ENCODE measurements at places on chromosomes 13 and 19. TPM values are rescaled to one million over a fixed set of nuclear protein-coding genes. Genes with fewer than 3 reads are reported as not detected.
A peak's percentile ranks its signal among the peaks of the same experiment; 100 is the strongest.

KCNJ14 gene
- 4.7 TPM for total RNA-seq

ADGRE1 gene
- not detected for total RNA-seq

P2RY11 gene
- total RNA-seq: 26.3 TPM

PTGER1 gene
- total RNA-seq: not detected

SLC25A41 gene
- not detected for total RNA-seq

GPR183 gene
- total RNA-seq: 2.3 TPM

NRTN gene
- total RNA-seq: 6.9 TPM

RXFP2 gene
- not detected for total RNA-seq

CLEC17A gene
- 0.84 TPM for total RNA-seq

APC2 gene
- 0.23 TPM for total RNA-seq

KCNN4 gene
- 35.1 TPM for total RNA-seq

CTXN1 gene
- total RNA-seq: 4.0 TPM

GRCh38 chr13:94483970-94484369 is 4.5 kb upstream of the DCT start:
- DNase-seq: no peak

DNA sequence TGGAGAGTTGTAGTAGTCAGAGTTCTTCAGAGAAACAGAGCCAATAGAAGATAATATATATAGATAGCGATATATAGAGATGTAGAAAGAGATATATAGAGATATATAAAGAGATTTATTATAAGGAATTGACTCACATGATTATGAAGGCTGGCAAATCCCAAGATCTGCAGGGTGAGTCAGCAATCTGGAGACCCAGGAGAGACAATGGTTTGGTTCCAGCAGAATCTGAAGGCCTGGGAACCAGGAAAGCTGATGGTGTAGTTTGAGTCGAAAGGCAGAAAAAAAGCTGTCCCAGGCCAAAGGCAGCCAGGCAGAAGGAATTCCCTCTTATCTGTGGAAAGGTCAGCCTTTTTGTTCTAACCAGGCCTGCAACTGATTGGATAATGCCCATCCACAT is 194.1 kb downstream of the NUFIP1 start:
- no peak for DNase-seq

GRCh38 chr19:51333836-51334460 is 8.0 kb downstream of the VSIG10L start:
- DNase-seq: no peak

GRCh38 chr19:47723581-47723940 is 10.3 kb downstream of the EHD2 start:
- peak; percentile 59 for DNase-seq

DNA sequence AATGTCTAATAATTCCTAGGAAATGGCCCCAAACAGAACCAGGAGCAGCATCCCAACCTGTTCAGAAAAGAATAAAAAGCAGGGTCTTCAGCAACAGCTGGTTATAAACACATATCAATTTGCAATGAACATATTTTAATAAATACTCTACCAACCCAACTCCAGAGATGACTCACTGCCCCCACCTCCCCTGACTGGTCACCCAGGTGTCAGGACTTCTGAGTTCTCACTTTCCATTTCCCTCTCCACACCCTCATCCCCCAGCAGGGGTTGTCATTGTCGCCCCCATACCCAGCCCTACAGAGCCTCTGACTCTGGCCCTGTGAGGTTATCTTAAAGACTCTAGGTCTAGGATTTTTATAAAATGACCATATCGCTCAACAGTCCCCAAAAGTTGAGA is 6.9 kb downstream of the SERPINE3 start:
- no peak for DNase-seq

DNA sequence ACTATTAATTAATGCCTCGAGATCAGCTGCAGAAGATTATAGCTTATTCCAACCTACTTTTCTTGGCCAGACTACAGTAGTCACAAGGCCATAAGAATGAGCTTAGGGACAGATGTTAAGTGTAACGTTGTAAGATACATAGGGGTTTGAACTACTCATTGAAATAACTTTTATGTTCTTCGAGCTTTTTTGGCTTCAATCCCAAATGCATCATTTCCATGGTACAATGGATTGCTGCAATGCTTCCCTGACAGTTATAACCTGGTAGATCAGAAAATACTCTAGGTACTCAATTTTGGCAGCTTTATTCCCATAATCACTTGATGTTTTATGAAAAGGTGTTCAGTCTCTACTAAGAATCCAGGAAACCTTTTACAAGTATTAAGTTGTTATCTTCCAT is 2216.7 kb upstream of the PCDH20 start:
- DNase-seq: no peak

DNA sequence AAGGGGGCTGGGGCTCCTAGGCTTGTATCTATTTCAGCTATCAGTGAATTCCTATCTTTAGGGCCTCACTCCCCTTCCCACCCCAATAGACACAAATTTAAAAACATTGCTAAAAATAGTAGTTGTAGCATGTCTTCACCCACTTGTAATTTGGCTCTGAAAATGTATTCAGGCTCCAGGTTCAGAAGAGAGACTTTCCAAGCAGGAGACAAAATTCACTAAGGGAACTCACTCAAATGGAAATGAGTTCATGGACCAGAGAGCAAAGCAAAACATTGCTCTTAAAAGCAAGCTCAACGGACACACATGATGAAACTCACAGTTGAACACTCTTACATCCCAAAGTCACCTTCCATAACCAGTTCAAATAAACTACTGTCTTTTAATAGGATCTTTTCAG is 36.8 kb downstream of the PHF11 start:
- no peak for DNase-seq

DNA sequence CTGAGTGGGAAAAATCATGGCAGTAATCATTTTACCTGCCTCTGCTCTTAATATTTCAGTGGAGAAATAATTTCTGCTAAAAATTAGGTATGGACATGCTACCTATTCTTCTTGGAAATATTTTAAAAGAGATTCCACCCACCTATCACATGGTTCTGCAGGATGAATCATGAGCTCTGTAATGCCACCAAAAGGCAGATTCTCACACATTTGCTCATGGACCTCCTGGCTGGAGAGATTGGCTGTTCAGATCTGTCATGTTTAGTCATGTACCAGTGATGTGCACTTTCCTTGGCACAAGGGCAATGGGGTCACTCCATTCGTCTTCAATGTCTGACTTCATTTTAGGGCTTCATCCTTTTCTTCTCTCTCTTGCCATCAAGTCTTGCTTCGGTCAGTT is 101.8 kb upstream of the MBNL2 start:
- no peak for DNase-seq

DNA sequence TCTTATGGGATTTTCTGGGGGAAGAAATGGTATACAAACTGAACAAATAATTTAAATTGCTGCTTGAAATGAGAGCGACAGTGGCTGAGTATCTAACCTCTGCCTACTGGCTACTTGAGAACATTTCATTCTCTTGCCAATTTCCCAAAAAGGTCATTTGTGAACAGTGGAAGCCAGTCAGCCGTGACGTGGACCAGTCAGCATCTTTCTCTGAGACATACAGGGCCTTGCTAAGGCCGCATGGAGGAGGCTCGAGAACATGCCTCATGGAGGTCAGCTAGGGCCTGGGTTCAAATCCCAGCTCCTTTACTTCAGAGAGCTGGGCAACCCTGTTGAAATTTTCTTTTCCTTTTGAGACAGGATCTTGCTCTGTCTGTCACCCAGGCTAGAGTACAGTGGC is 20.3 kb downstream of the ZC3H4 start:
- no peak for DNase-seq

DNA sequence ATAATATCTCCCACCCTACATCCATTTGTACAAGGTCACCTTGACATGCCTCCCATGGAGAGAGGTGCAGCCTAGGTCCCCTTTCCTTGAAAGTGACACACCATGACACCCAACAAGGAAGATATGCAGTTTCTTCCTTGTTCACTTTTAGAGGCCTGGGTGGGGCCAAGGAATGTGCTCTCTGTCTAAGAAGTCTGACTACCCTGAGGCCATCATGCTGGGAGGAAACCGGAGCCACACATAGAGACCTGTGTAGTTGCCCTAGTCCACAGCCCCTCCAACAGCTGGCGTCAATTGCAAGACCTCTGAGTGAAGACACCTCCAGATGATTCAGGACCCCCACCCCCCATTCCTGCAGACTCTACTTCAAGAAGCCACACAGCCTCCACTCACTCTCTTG is 11.0 kb downstream of the SYDE1 start:
- no peak for DNase-seq

DNA sequence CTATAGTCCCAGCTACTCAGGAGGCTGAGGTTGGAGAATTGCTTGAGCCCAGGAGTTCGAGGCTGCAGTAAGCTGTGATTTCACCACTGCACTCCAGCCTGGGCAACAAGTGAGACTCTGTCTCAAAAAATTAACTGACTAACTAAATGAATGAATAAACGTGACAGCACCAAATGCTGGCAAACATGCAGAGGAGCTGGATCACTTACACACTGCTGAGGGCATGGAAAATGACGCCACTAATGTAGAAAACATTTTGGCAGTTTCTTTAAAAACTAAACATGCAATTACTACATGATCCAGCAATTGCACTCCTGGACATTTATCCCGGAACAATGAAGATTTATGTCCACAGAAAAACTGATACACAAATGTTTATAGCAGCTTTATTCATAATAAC is 31.3 kb upstream of the GTF3A start:
- no peak for DNase-seq

DNA sequence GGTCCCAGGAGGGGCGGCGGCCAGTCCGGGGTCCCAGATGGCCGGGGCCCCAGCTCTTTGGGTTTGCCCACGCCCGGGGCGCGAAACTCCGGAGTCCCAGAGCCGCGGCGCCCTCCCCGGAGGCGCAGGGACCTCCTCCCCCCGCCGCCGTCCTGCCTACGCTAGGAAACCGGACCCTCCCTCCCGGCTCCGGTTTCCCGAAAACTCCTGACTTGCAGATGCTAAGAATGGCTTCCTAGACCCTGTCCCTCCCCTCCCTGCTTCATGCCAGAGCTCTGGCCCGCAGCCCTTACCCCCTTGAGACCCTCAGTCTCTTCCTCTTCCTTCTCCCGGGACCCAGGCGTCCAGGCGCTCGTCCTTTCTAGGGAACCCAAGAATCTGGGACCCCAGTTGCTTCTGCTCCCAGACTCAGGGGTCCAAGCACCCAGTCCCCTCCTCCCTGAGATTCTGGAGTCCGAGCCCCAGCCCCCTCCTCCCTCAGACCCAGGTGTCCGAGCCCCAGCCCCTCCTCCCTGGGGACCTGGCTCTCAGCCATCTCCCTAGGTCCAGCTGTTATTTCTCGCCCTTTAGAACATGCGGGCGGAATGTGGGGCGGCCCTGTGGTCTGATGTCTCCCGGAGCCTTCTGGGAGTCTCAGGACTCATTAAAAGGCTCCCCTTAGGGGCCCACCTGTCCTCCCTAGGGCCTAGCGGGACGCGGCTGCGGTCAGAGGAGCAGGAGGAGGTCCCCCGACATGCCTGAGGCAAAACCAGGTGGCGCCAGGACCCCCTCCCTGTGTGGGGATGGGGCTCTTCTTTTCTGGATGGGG is at the start of gene MYBPC2:
Gene MYBPC2 (plus strand): TSS at position 672 of the 808 bp plus-strand sequence. CDS start 62 bp downstream, at position 734.
- no peak for DNase-seq

DNA sequence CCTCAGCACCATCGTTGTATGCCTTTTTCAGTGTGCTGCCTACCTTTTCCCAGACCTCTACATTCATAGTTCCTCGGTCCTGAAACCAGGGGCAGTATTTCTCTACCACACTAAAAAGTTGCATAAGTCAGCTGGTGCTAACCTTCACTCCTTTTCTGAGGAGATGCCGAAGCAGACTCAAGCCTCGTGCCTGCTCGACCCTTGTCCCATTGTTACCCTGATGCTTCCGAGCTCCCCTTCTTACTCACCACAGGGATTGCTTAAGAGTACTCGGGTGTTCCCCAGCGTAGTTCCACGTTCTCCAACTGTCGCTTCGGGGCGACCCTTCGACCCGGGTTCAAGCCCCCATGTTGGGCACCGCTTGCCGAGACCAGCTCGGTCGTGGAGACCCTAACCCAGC is 19.0 kb upstream of the IL17D start:
- DNase-seq: no peak

- no peak for DNase-seq
Measured at GRCh38 chr13:114226088-114226487, 8.6 kb upstream of the CDC16 start.

DNA sequence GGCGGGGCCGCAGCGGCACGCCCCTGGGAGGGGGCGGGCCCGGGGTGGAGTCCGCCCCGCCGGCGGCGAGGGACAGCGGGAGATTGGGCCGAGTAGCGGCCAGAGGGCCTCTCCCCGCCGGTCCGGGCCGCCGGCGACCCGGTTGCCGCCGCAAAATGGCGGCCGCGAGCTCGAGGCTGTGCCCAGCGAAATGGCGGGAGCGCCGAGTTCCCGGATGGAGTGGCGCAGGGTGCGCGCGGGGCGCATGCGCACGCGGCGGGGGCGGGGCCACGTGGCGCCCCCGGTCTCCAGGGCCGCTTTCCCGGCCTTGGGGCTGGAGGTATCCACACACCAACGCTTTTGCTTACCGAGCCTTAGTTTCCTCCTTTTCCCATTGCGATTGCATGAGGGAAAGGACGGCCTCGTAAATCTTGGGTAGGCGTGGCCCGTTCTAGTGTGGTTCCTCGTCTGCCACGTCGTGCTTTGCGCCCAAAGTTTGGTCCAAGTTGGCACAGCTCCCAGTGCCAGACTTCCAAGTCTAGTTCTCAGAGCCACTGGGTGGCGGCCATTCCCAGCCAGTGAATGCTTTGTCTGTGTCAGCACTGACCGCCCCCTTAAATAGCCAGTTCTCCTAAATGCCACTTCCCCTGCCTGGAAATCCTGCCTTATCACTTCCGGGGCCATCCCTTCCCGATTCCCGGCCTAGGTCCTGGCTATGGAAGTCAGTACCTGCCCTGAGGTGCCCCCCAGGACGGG is 513 bp downstream of the CIRBP start:
- peak; percentile 97 for DNase-seq

- DNase-seq: peak; percentile 79
Measured at GRCh38 chr13:113171250-113172125, 13.0 kb downstream of the PROZ start.

GRCh38 chr13:107119989-107120881 is 552.3 kb upstream of the ARGLU1 start:
- no peak for DNase-seq

DNA sequence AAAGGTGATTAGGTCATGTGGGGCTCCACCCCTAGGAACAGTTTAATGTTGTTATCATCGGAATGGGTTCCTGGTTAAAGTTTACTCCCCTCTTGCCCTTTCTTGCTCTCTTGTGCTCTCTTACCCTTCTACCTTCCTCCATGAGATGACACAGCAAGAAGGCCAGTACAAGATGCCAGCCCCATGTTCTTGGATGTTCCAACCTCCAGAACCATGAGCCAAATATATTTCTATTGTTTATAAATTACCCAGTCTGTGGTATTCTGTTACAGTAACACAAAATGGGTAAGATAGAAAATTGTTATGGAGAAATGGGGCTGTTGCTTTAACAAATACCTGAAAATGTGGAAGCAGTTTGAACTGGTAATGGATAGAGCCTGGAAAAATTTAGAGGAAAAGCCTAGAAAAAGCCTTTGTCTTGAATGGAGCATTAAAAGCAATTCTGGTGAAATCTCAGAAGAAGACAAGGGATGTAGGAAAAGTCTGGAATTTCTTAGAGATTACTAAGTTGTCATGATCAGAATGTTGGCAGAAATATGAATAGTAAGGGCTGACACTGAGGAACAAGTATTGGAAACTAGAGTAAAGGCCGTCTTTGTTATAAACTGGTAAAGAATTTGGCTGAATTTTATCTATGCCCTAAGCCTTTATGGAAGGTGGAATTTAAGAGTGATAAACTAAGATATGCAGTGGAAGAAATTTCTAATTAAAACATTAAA is 53.5 kb upstream of the TSC22D1 start:
- DNase-seq: no peak
